Pulmonary artery endothelial cell (primary cell): ENCODE measurements at places on chromosomes 3 and 15.
A peak's percentile ranks its signal among the peaks of the same experiment; 100 is the strongest.

- DNase-seq: no peak
Observed at GRCh38 chr15:66878761-66879160, 176.7 kb downstream of the SMAD6 start.

- DNase-seq: no peak
Observed at GRCh38 chr3:195715583-195716266, 5.1 kb upstream of the MUC20 start.

GRCh38 chr3:129633751-129634481, 27.4 kb upstream of the PLXND1 start:
- no peak for DNase-seq

DNA sequence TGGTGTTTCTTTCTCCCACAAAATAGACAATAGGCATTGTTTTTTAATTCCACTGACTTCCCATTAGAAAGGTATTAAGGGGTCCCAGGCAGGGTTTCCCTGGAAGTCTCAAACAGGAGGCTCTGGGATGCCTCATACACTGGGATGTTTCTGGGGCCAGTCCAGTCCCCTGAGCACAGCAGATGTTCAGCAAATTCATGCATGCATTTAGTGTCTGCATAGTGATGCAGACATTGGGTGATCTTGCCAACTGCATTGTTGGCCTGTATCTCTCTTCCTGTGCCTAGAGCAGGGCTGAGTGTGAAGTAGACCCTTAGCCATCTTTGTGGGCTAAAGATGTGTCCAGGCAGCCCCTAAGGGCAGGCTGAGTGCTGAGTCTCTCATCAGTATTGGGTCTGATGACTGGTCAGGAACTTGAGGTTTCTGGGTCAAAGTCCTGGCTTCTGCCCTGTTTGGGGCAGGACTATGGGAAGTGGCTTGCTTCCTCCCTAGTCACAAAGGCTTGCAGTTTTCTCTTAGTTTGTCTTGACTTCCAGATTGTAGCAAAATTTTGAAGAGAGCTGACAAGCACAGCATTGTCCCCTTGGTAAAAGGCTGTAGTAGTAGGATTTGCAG, 56.5 kb downstream of the BSN start:
- no peak for DNase-seq

DNA sequence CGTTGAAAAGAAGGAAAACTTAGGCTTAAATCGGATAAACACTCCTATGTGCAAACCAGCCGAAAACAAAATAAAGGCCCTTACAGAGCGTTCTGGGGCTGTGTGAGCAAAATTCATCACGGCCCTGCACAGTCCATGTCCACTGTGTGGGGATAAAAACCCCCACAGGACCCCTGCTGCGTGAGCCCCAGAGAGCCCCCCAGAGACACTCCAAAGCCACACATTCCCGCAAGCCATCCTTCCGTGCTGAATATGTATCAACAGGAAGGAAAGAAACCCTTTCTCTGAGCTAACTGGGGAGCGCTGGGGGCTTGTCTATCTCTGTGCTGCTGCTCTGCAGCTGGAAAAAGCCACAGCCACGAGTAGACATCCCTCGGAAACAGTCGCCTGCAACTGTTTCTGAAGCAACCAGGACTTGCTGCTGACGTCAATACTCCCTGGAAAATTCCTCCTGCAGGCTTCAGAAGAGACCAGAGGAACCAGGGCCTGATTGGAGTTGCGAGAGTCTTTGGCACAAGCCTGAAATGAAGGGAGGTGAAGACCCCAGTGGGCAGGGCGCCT, 72.7 kb downstream of the NUP210 start:
- no peak for DNase-seq

DNA sequence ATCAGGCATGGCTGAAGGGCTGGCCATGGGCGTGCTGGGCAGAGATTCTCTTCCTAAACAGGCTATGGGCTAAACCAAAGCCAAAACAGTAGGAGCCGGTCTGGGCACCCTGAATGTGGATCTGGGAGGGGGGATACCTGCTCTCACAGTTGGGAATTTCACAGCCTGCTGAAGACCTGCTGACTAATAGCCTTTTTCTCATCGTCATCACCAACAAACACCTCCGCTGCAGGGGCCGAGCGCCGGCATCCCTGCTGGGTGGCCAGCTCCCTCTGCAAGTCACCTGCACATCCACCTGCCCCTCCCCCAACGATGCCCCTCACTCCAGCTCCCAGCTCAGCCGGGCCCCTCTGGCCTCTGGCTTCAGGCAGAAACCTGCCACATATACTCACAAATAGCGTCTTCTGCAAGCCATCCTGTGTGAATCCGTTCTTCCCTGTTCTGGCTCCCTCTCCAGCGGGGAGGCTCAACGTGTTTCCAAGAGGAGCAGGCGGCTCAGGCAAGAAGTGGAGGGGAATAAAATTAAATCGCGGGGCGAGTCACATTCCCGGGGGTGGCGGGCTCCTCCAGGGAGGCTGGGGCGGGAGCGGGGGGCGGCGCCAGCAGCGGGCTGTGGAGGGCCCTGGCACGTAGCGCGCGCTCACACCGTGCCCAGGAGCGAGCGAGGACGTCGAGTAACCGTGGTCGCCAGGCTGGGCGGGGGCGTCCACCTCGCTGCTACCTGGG, 466 bp downstream of the IQSEC1 start:
- DNase-seq: no peak

- peak; percentile 26 for DNase-seq
Observed at GRCh38 chr3:93973131-93974126, at the start of gene PROS1. Gene PROS1 (minus strand): TSS chr3:93973896. CDS start chr3:93973749, 147 bp downstream.

DNA sequence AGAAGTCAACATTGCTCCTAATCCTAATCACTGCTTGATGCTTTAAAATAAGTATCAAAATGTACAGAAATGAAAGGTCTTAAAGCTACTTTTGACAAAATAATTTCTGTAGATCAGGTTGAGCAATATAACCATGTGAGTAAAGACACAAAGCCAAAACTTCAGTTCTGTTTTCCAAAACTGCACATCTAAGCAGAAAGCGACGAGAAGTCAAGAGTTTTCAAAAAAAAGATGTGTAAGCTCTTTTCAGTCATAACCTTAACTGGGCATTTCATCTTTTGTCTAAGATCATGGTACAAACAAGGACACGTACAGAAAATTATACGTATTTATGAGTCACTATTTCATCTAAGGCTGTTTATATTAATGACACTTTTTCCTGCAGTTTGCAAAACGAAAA, 608.8 kb downstream of the FOXP1 start:
- no peak for DNase-seq

DNA sequence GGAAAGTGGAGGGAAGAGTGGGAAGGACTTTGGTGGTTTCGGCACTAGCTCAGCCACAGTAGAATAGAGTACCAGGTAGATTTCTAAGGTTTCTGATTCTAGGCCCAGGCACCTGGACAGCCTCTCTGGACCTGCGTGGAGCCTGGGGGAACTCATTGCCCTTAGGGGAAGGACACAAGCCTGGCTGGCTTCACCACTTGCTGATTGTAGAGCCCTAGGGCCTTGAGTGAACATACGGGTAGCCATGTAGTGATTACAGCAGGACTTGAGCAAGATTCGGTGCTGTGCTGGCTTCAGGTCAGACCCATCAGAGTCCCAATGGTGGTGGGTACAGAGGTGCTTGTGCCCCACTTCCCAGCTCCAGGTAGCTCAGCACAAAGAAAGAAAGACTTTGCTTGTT, 47.0 kb downstream of the FAM81A start:
- no peak for DNase-seq

DNA sequence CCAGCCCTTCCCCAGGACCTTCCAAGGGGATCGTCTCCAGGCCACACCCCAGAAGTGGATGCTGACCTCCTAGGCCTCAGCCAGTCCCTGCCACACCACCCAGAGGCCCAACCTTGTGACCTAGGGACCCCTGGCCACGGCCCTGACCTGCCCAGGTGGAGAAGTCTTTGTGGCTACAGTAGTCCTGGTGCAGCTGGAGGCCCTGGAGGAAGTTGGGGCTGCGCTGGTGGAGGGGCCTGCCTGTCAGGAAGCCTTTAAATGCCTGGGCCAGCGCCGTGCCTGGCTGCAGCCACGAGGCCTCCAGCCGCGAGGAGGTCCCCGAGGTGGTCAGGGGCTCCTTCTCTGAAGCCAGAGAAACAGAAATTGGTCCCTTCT, 23.4 kb downstream of the PLA2G4D start:
- DNase-seq: no peak

- DNase-seq: no peak
Observed at GRCh38 chr3:30578479-30578878, 27.9 kb upstream of the TGFBR2 start.

DNA sequence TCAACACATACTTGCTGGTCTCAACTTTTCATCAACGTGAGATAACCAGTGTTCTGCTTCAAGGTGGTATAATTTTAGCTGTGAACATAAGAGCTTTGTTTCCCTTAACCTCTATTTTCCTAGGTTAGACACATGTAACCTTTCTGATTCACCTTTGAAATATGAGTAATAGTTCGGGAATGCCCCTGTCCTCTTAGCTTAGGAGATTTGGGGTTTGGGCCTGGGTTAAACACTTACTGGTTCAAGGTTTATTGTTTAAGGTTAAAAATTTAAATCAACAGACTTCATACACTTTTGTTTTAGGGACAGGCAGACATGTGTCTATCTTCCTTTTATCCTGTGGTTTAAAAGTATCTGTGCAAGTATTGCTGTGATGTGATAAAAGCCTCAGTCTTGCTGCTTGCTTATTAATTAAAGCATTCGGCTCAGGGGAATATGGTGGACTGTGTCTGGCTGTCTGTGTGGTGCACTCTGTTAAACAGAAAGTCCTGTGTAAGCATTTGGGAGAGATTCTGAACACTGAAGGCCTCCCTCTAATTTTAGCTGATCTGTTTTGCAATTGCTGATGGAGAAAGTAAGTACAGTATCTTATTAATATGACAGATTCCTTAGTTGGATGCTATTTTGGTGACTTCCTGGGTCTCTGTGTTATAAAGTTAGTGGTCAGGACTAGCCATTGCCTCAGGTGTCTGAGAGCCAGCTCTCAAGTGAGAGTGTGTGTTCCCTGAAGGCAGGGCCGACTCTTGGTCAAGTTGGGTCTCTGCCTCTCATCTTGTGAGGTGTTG, 81.8 kb downstream of the USP13 start:
- no peak for DNase-seq
